Esophagus mucosa (tissue), 1 donor: ENCODE measurements at places on chromosomes 2 and 18. TPM values are rescaled to one million over a fixed set of nuclear protein-coding genes. Genes with fewer than 3 reads are reported as not detected.

- peak; percentile 58 for ATAC-seq
These were observed 602 bp downstream of the SNX17 start for GRCh38 chr2:27370816-27371620.

- no peak for ATAC-seq
These were observed 93.4 kb downstream of the SLC5A7 start for GRCh38 chr2:108079736-108080135.

Gene SMYD1
- total RNA-seq = not detected

Gene NEMP2
- total RNA-seq = 3.8 TPM

GRCh38 chr2:109523121-109523520, 90.6 kb downstream of the SEPTIN10 start:
- ATAC-seq = no peak

DNA sequence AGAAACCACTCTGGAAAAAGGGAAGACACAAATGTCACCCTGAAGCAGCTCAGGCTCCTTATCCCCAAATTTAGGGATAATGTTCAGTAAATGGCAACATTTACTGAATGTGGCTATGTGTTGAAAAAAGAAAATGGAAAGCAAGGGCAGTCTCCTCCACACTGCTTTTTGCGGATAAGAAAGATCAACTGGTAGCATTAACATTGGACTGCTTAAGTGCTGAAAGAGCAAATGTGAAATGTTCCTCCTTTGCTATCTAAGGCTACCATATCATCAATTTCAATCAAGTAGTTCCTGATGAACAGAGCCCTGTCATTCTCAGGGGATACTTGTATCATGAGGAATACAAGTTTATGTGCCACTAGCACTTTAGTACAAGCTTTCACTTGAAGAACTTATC, 12.5 kb downstream of the FBXO11 start:
- ATAC-seq = no peak
